ENCODE measurements at places on chromosomes 1 and 21. TPM values are rescaled to one million over a fixed set of nuclear protein-coding genes. Genes with fewer than 3 reads are reported as not detected.

The CCSAP gene
- total RNA-seq = 3.0 TPM

The C1orf53 gene
- total RNA-seq = 0.85 TPM

The OR2T2 gene
- 4.4 TPM for total RNA-seq

The FCRL3 gene
- not detected for total RNA-seq

The CNTN2 gene
- total RNA-seq = not detected

The LPAR3 gene
- 0.11 TPM for total RNA-seq

The TMEM125 gene
- 1.1 TPM for total RNA-seq

The FCRL6 gene
- 0.11 TPM for total RNA-seq

The UQCRHL gene
- total RNA-seq = 1.4 TPM

The DNM3 gene
- 0.08 TPM for total RNA-seq

The INAVA gene
- 14.0 TPM for total RNA-seq

The OR2AK2 gene
- not detected for total RNA-seq

The DIRAS3 gene
- total RNA-seq = not detected

The TSPEAR gene
- not detected for total RNA-seq

The FNDC5 gene
- not detected for total RNA-seq

The SYDE2 gene
- total RNA-seq = 3.8 TPM

The TCHH gene
- not detected for total RNA-seq

The CCDC30 gene
- 1.8 TPM for total RNA-seq

The VSIG8 gene
- not detected for total RNA-seq

The FCRL1 gene
- total RNA-seq = 0.85 TPM

The KCNE2 gene
- not detected for total RNA-seq

The UMODL1 gene
- total RNA-seq = not detected

The UTS2 gene
- not detected for total RNA-seq

The ARTN gene
- 2.9 TPM for total RNA-seq

The OLFML3 gene
- total RNA-seq = not detected

The DNAJC8 gene
- 109 TPM for total RNA-seq

The LAX1 gene
- 11.6 TPM for total RNA-seq

The FCGR3A gene
- total RNA-seq = not detected

The KCNJ6 gene
- total RNA-seq = not detected

The RGS16 gene
- total RNA-seq = 57.1 TPM

The ZNF593OS gene
- total RNA-seq = not detected

The NPHS2 gene
- total RNA-seq = not detected

The IARS2 gene
- 67.2 TPM for total RNA-seq

The TSPAN1 gene
- total RNA-seq = 0.18 TPM

Data from GM12878 (cell line).